ENCODE measurements at places on chromosomes 5 and 9.

- DNase-seq: no peak
Measured at GRCh38 chr5:135328128-135328687, 70.8 kb downstream of the MACROH2A1 start.

DNA sequence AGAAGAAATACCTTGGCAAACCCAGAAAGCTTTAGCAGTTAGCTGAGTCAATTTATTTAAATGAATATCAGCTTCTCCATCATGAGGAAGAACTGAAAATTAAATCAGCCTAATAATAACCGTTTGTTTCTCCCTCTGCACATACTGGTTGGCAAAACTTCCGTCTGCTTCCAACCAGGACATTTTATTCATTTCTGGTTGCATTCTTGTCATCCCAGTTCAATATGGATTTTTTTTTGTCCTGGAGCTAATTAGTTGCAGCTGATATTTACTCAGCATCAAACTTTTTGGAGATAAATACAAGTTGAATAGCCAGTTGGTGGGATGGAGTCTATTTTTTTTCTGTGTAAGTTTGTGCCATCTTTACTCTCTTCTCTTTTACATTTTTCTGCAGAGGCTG lies 126.5 kb upstream of the GDNF start:
- DNase-seq: no peak

DNA sequence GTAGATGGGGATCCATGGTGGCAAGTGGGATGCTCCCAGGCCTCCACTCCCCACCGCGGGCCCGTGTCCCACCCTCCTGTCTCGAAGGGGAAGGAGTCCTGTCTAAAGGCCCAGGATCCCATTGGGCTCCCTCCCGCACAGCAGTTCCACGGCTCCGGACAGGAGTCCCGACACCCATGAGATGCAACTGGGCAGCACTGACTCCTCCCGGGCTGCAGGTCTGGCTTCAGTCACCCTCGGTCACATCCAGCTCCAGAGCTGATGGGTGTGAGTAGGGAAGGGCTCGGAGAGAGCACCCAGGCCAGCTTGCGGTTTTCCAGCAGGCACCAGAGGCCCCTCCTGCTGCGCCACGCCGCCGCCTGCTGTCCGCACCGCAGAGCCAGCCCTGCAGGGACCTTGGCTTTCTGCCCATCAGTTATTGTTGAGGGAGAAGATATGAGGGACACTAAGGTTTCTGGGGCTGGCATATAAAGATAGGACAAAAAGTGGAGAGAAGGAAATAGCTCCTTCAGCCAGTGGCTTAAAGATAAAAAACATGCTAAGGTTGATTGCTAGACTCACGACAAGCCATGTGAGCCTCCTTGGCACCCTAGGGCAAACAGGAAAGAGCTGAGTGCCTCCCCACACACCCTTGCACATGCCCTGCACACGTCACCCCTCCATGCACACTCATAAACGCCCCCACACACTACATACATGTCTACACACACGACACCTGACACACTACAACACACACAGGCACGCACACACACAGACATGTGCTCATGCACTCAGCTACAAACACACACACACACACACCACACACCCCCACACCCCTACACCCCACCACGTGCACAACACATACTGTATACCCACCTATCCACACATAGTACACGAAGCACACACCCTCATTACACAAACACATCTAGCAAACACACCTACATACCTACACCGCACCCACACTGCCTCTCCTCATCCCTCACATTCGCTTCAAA lies 79.0 kb downstream of the AK8 start:
- no peak for DNase-seq

- DNase-seq: no peak
Measured at GRCh38 chr9:103755986-103756385, 338.1 kb upstream of the SMC2 start.

GRCh38 chr5:179397516-179397915 lies 52.3 kb upstream of the ADAMTS2 start:
- no peak for DNase-seq

- DNase-seq: no peak
Measured at GRCh38 chr5:149421834-149422233, 42.7 kb upstream of the IL17B start.

DNA sequence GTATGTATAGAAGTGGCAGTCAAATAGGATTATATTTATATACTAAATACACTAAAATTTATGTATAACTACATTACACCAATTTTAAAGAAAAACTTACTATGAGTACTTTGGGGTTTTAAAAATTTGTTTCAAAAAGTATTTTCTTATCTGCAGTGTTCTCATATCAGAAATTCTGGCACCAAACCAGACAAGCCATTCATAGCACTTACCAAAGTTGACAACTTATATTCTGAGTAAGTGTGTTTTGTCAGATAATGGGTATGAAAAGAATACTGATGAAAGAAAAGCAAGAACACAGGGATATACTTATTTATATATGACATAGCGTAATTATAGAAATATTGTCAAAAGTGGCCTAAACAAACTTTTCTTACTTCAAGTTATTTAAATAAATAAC lies 67.5 kb downstream of the SPEF2 start:
- DNase-seq: no peak

DNA sequence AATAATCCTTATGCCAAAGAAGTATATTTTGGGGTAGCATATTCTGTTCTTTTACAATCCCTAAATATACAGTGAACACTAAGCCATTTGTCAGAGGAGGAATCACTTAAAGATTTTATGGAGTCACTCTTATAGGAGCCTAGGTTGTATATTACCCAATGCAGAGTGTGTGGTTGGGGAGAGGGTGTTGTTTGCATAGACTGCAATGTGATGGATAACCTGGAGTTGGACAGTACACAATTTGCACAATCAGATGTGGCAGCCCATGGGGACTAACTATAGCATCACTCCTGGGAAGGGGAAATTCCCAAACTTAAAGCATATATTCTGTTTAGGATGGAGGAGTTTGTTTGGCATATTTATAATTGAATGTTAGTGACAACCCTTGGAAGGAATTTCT lies 9.6 kb upstream of the NDFIP1 start:
- no peak for DNase-seq

GRCh38 chr5:14644623-14645237 lies 19.8 kb upstream of the OTULIN start:
- no peak for DNase-seq

GRCh38 chr5:133265257-133265656 lies 213.4 kb downstream of the HSPA4 start:
- DNase-seq: no peak

DNA sequence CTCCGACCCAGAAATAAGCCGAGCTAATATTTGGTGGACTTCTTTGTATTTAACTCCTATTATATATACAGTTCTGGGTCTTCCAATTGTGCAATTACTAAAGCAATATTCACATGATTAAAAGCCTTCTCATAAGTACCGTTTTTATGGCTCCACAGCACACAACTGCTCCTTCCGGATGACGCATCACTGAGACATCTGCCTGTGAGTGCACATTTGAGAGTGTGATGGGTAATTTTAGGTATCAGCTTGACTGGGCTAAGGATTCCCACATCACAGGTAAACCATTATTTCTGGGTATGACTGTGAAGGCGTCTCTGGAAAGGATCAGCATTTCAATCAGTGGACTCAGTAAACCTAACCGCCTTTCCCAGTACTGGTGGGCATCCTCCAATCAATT lies 77.5 kb upstream of the SYK start:
- DNase-seq: no peak

GRCh38 chr5:60541980-60542379 lies 158.0 kb downstream of the DEPDC1B start:
- no peak for DNase-seq

GRCh38 chr5:56072863-56073766 lies 78.4 kb upstream of the IL6ST start:
- DNase-seq: no peak

DNA sequence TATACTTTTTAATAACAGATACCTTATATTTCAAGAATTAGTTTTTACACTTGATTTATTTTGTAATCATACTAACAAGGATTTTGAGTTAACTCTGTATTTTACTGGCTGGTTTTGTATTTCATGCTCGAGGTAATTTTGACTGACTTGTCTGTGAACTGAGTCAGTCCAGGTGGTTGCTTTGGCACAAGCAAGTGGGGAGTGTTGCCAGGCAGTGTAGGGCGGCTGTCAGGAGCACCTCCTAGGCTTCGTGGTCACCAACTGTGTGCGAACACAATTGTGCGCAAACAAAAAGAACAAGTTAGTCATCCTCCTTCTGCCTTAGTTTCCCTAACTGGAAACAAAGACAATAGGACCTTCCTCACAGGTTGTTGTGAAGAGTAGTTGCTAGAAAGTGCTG lies 286.3 kb downstream of the ADGRV1 start:
- DNase-seq: no peak

DNA sequence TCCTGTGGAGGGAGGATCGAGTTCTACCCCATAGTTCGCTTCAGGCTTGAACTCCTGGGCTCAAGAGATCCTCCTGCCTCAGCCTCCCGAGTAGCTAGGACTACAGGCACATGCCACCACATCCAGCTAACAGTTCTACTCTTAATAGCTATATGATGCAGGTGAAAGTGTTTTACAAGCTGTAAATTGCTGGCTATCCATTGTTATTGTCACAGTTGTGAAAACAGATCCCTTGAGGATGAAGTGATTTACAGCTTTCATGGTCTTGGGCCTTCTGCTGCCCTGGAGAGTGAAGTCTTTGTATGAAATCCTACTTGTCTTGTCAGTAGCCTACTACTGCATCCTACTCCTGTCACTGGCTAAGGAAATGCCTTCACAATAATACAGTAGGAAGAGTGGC lies 48.0 kb downstream of the GRAMD2B start:
- DNase-seq: no peak

DNA sequence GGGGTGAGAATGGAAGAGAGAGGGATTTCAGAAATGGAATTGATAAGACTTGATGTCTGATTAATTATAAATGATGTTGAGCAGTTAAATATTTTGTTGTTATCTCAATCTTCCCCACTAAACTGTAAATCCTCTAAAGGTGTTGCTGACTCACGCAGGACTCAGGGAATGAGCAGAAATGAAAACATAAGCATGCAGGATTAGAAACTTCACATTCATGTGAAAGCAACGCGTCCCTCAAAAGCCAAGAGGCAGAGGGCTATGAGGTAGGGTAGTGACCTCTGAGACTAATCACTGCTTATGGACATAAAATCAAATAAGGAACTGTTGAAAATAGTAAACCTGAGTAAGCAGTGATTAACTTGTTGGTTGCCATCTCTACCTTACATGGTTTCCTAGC lies 21.1 kb downstream of the ADAMTSL1 start:
- no peak for DNase-seq

- no peak for DNase-seq
Measured at GRCh38 chr5:100452126-100452525, 83.0 kb upstream of the FAM174A start.

DNA sequence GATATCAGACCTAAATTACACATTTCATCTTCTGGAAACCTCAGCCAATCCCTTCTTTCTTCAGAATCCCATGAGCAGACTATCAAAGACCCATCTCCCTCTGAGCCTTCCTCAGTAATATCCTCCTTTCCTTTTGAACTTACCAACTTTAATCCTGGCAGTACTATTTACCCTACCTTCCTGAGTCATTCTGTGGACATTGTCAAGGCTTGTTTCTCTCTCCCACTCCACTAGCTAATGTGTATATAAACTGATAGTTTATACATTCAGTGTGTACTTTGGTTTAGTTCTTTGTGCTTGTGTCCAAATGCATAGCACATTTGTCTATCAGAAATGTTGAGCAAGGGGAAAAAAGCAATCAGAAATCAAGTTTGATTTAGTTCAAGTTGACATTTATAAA lies 568.3 kb downstream of the CSNK1G3 start:
- DNase-seq: no peak

GRCh38 chr9:95296761-95297160 lies 20.7 kb downstream of the FANCC start:
- no peak for DNase-seq

GRCh38 chr9:107455425-107456135 lies 34.0 kb downstream of the KLF4 start:
- no peak for DNase-seq

DNA sequence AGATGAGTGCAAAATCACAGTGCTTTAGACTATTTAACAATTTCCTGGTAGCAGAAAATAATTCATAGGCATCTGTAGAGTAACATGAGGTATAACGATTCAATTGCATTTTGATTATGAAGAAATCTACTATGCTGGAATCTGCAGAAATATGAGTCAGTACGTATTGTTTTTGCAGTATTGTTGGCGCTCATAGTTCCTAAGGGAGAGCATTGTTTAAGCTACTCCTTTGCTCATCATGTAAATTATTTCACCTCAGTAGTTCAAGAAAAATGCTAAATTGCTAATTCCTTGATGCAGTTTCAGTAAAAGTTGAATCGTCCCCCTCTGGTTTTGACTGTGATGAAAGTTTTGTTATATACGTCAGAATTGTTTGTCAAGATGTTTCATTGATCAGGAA lies 458.4 kb downstream of the HINT1 start:
- DNase-seq: no peak

DNA sequence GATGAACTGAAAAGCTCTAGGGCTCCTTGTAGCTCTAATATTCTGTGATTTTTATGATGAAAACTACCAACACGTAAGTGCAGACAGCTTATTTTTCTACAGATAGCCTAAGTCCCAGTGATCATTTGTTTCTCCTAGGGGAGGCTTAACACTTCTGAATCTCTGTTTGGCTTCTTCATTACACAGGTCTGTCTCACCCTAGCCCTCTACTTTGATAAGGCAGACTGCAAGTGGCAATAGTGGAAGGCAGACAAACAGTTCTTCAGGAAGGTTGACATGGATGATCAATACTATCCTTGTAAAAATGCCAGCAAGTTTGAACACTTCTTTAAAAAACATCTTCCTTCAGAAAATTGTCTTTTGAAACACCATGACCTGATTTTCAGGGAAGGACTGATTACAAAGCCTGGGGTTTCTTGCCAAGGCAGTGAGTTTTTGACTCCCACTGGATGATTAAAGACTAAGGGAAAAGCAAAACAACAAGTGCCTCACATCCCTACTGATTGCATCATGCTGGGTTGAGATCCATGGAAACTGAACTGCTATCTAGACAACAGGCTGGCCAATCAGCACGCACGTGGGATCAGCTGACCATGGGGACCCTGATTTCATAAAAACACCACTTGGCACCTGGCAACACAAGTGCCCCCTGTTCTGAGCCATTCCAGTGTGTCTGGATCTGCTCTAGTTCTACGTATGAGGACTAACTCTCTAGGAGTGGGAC lies 212.2 kb downstream of the SMARCA2 start:
- DNase-seq: no peak

GRCh38 chr5:170769246-170769645 lies 14.3 kb upstream of the GABRP start:
- no peak for DNase-seq

- no peak for DNase-seq
Measured at GRCh38 chr9:135507104-135508035, 6.9 kb downstream of the MRPS2 start.

GRCh38 chr5:61232490-61233050 lies 70.3 kb upstream of the SMIM15 start:
- DNase-seq: no peak

GRCh38 chr5:104843822-104844221 lies 1281.2 kb upstream of the NUDT12 start:
- DNase-seq: no peak
